ENCODE measurements at places on chromosomes 3 and 15. TPM values are rescaled to one million over a fixed set of nuclear protein-coding genes. Genes with fewer than 3 reads are reported as not detected.

- DNase-seq: no peak
Measured at GRCh38 chr3:187473778-187474406, 105.7 kb downstream of the RTP4 start.

- no peak for DNase-seq
Measured at GRCh38 chr15:57595011-57595866, 3.5 kb downstream of the MYZAP start.

- DNase-seq: no peak
Measured at GRCh38 chr3:18233987-18234716, 191.0 kb downstream of the SATB1 start.

DNA sequence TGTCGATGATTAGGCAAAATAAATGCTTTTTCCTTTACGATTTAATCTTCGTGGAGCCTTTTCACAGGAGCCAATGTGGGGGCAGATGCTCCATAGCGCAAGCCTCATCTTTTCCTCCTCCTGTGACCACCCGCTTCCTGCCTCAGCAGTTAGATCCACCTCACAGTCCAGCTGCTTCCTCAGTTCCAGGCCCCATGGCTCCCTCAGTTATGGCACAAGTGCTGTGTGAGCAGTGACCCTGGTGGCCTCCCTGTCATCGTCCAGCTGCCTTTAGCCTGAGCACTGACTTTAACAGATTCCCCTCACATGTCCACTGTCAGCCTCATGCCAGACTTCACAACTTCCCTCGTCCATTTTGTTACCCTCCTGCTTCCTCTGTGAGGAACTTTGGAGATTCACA lies 424.6 kb upstream of the GBE1 start:
- DNase-seq: no peak

DNA sequence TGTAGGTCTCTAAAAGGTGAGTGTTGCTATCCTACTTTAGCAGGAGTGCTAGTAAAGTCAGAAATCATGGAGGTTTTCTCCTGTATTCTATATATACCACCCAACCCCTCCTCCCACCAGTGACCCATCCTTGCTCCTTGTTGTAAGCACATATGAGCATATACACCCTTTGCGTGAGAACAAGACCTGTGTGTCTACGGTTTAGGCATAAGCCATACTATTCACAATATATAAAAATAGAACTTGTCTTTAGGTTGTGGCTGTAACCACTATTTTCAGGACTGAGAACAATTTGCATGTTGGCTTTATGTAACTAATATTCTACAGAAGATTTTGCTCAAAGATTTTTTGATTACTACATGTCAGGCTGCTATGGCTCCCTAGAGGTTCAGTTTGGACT lies 59.1 kb upstream of the TOP2B start:
- no peak for DNase-seq

- no peak for DNase-seq
Measured at GRCh38 chr15:39721893-39722292, 60.7 kb downstream of the FSIP1 start.

VILL gene
- polyA plus RNA-seq: 14.9 TPM

DNA sequence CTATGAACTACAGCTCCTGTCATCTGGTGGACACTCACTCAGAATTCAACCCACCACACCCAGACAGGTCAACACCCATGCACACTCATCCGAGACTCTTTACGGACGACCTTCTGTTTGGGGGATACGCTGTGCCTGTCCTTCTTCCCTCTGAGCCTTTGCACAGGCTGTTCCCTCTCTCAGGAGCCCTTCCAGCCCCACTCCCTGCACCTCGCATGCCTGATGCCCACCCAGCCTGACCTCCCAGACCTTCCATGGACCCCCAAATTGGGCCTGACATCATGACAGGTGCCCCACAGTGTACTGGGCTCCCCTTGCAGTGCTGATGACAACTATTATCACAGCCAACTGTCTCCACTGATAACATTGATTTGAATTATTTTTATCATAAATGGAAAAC lies 135.8 kb downstream of the NSMCE3 start:
- DNase-seq: no peak

DNA sequence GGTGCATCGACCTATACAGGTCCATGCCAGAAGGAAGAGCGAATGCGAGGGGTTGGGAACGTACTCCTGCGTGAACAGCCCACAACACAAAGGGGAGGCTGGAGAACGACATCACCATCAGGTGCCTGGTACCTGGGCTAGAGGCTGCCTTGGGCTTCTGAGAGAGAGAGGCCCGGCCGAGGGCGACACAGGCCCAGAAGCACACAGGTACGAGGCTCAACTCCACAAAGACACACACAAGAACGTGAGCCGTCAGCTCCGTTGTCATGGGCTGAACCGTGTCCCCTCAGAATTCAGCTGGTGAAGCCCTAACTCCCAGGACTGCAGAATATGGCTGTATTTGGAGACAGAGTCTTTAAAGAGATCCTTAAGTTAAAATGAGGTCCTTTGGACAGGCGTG lies 134.3 kb downstream of the ATP10A start:
- DNase-seq: no peak

CLASP2 gene
- 44.6 TPM for polyA plus RNA-seq

Data from left renal cortex interstitium (tissue), 4 donors.